ENCODE measurements at places on chromosomes 2 and 18.

- DNase-seq, result no peak
These were observed 233.7 kb upstream of the HNRNPA3 start for GRCh38 chr2:176978921-176979320.

- DNase-seq, result no peak
These were observed 36.3 kb upstream of the SMAD7 start for GRCh38 chr18:48986851-48987761.

- no peak for DNase-seq
These were observed 27.1 kb downstream of the NABP1 start for GRCh38 chr2:191705084-191705483.

DNA sequence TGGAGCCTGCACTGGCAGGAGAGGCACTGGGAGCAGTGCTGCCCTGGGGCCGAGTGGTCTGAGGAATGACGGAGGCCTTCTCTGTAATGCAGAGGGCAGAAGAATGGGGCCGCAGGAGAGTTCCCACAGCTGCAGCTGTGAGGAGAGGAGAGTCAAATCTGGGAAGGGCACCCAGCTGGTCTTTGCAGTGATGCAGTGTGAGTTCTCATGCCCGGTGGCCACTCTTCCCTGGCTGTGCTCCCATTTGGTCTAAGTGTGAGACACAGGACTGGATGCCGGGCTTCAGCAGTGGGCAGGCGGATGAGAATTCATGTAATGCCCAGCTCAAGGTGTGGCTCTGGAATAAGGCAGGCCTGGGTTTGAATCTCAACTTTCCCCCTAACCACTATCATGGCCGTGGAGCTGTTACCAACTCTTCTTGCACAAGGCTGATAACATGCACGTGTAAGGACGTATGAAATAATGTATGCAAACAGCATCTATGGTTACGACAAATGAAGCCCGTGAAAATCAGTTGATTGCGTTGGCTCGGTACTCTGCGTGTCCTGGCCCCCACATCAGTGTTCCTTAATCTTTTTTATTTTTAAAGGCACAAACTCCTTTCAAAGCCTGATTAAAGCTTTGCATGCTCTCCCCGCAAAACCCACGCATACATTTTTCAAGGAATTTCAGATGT lies 71.6 kb downstream of the ACKR3 start:
- no peak for DNase-seq

- DNase-seq, result no peak
These were observed 240.7 kb upstream of the SIX3 start for GRCh38 chr2:44700824-44701223.

DNA sequence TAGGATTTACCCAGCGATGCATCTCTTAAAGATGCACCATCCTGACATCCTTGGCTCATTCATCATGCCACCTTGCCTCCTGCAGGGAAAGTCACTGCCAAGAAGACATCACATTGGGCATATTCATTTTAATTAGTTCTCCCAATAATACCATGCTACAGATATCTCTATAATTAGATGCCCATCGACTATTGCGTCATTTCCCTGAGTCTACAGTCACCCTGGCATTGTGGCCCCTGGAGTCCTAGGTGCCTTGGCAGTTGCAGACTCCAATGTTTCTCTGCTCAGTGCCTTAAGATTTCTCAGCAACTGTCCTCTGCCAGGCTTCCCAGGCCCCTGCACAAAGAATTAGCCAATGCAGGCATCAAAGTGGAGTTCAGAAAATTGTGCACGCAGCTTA lies 32.6 kb downstream of the RDH14 start:
- DNase-seq, result no peak

DNA sequence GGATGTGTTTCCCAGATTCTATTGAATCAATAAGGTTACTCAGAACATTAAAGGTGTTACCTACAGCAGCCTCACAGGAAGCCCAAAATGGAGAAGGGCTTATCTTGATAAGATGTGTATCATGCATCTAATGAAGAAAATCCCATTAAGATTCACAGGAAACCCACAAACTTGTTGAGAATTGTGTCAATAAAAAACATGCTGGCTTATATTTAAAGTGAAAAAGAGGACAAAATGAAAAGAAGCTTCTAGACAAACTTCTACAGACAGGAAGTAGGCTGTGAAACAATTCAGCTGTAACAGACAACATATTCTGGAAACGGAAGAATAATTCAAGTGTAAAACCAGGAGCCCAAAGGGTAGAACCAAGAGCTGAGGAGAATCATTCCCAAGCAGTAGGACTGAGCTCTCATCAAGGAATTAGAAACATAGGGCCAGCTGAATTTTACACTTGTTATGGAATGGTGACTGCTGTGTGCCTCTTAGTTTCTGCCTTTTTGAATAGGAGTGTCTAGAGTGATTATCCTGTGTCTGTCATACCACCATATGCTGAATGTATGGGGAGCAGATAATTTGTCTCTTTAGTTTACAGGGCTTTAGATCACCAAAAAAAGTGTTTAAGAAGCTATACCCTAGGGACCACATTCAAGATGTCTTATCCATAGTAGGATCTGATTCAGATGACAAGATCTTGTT lies 9.6 kb downstream of the IMMT start:
- DNase-seq, result peak; percentile 33

GRCh38 chr2:229300790-229301189 lies 29.7 kb upstream of the PID1 start:
- DNase-seq, result no peak

DNA sequence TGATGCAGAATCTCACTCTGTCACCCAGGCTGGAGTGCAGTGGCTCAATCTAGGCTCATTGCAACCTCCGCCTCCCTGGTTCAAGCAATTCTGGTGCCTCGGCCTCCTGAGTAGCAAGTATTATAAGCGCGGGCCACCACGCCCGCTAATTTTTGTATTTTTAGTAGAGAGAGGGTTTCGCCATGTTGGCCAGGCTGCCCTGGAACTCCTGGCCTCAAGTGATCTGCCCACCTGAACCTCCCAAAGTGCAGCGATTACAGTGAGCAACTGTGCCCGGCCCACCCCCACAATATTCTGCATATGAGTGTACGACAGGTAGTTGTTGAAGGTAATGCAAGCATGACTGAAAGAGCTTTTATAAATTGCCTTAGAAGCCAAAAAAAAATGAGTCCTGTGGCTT lies 1.2 kb downstream of the WDR75 start:
- DNase-seq, result no peak

- no peak for DNase-seq
These were observed 32.5 kb downstream of the GAREM1 start for GRCh38 chr18:32438173-32438572.

GRCh38 chr2:105610576-105611332 lies 134.0 kb upstream of the NCK2 start:
- DNase-seq, result no peak

GRCh38 chr18:31677592-31677991 lies 6.8 kb downstream of the B4GALT6 start:
- DNase-seq, result no peak

DNA sequence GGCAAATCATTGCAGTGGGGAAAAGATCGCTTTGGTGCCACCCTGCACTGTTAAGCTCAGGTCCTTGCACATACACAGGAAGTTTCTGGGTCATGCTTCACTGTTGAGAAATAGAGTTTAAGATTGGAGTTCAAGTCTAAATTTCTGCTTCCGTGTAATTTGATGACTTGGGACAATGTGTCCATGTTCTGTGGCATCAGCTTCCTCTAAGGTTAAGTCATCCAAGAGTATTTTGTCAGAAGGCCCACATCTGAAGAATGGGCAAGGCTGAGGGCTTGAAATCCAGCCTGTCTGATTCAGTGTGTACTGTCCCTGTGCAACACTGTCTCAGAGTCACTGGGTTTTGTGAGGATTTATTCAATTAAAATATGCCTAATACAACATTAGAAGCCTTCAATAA lies 880.7 kb downstream of the SUCLG1 start:
- no peak for DNase-seq

DNA sequence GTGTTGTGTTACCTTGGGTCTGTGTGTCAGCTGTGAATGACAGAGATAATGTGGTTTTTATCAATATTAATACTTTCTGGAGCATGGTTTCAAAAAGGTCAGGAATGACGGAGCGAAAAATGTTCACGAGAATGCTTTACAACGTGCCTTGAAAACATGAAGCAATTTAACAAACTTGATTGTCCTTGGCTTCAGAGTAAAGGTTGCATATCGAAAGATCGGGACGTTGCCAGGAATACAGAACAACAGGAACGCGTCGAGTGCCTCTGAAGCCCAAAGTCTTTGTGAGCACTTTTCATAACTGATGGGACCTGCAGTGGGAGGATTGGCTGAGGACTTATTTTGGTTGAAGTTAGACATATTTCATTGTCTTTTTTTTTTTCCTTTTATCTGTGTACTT lies 206.1 kb downstream of the ZNF407 start:
- DNase-seq, result no peak

DNA sequence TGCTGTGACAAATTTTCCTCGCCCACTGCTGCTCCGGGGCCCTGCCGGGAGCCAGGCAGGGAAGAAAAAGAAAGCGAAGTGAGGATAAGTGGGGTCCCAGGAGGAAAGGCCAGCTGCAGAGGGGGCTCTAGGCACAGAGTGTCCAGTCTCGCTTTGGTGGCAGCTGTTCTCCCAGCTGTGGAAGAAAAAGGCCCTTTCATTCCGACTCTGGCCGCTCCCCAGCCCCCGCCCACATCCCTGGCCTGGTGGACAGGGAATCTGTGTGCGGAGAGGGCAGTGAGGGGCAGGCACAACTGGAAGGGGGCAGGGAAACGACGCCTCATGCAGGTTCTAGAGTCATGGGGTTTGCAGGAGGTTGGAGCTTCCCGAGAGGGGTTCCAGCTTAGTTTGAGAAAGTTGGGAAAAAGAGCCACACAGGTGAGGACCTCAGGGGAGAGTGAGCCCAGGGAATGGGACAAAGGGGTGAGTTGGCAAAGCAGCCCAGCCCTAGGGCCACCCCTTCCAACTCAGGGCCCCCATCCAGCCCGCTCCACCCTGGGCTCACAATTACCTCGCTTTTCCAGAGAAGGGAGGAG lies 1.8 kb downstream of the RTKN start:
- no peak for DNase-seq

GRCh38 chr2:83196225-83196624 lies 1262.9 kb downstream of the SUCLG1 start:
- peak; percentile 14 for DNase-seq

DNA sequence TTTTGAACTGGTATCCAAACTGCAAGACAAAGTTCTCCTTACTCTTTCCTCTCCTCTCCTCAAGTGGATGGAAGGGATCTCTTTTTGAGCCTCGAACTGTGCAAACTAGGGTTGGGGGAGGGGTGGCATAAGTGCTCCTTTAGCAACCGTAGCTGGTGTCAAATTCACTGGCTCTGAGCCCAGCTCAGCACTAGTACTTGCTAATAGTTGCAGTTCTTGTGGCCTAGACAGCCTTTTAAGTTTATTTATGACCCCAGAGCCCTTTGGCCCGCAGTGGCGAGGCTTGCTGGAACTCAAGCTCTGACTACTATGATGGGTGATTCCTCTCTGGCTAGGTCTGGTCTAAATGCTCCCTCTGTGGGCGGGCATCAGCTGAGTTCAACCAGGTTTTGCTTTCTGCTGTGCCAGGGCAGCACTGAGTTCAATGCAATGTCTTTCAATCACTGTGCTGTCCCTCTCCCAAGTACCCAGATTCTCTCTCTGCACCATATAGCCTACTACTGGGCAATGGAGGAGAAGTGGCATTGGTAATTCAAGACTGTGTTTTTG lies 528.4 kb upstream of the SYT4 start:
- DNase-seq, result no peak

GRCh38 chr18:44693030-44693784 lies 12.5 kb downstream of the SETBP1 start:
- DNase-seq, result no peak

GRCh38 chr2:100682536-100682935 lies 119.7 kb downstream of the PDCL3 start:
- no peak for DNase-seq

DNA sequence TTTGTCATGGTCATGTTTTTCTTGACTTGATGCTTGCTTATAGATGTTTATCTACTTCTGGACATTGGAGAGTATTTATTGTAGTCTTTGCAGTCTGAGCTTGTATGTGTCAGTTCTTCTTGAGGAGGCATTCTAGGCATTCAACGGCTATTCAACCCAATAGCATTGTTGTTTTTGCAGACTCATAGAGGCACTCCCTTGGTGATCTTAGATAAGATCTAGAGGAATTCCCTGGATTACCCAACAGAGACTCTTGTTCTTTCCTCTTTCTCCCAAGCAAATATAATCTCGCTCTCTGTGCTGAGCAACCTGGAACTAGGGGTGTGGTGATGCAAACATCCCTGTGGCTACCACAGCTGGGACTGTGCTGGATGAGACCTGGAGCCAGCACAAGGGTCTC lies 40.4 kb downstream of the SYT4 start:
- DNase-seq, result no peak
